ENCODE measurements at places on chromosomes 7 and 10.

GRCh38 chr7:67593794-67594193, 597.2 kb downstream of the TYW1 start:
- no peak for DNase-seq

- no peak for DNase-seq
These were observed 616.3 kb upstream of the IGFBP3 start for GRCh38 chr7:46537191-46537905.

DNA sequence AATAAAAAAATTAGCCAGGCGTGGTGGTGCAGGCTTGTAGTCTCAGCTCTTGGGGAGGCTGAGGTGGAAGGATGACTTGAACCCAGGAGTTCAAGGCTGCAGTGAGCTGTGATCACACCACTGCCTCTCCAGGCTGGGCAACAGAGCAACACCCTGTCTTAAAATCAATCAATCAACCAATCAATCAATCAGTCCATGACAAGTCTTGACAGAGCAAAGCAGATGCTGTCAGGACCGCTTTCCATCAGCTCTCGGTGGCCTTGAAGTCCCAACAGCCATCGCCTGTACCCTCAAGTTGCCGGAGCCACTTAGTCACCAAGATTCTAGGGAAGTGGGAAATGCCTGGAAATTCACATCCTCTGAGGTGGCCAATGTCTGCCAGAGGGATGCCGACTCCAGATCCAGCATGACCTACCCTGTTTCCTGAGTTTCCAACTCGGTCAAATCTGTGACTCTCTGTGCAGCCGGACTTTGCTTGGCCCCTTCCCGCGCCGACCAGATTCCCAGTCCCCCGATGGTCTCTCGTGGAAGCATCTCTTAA, 871 bp upstream of the CCL24 start:
- DNase-seq = no peak

- no peak for DNase-seq
These were observed 976 bp upstream of the H2BK1 start for GRCh38 chr7:151211155-151211772.

DNA sequence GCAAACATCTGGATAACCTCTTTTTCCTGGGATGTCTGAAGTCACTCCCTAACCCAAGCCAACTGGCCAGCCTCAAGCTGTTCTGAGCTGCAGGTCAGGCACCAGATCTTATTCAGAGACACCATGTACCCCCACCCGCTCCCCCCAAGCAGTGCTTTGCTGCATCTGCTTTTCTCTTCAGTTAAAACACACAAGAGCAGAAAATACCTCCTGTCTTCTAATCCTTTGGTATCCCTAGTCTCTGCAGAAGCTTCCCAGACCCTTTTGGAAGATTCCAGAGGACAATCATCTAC, 3.0 kb downstream of the ZNF488 start:
- DNase-seq = no peak

GRCh38 chr7:28348636-28349035, 63.7 kb upstream of the CREB5 start:
- no peak for DNase-seq

DNA sequence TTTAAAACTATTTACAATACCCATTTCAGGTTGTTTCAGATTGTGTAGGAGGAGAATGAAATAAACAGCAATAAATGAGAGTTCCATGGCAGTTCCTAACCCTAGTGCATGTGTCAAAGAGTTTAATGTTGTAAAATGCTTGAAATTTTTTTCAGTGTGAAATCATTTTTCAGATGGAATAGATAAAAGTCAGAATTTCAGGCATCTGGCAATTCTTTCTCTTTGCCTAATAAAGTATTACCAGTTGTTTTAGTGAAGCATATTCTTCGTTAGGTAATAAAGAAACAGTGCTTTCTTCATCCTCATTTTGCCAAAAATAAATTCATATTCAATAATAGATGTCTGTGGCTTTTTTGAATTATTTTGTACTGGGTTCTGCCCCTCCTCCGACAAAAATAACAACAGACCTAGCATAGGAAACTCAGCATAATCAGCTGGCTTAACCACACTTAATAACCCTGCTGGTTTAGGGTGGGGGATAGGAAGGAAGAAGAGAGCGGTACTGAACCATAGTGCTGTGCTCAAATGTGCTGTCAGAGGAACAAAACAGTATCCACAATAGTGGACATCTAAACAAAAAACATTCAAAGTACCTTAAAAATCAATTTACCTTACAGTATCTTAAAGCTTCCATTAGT, 39.1 kb downstream of the MINDY3 start:
- DNase-seq = no peak

- DNase-seq = peak; percentile 27
These were observed 65.6 kb upstream of the PDGFA start for GRCh38 chr7:585229-585711.

GRCh38 chr7:128045766-128046165, 14.5 kb upstream of the LRRC4 start:
- no peak for DNase-seq

GRCh38 chr10:119677904-119678755, 26.9 kb downstream of the BAG3 start:
- DNase-seq = no peak

DNA sequence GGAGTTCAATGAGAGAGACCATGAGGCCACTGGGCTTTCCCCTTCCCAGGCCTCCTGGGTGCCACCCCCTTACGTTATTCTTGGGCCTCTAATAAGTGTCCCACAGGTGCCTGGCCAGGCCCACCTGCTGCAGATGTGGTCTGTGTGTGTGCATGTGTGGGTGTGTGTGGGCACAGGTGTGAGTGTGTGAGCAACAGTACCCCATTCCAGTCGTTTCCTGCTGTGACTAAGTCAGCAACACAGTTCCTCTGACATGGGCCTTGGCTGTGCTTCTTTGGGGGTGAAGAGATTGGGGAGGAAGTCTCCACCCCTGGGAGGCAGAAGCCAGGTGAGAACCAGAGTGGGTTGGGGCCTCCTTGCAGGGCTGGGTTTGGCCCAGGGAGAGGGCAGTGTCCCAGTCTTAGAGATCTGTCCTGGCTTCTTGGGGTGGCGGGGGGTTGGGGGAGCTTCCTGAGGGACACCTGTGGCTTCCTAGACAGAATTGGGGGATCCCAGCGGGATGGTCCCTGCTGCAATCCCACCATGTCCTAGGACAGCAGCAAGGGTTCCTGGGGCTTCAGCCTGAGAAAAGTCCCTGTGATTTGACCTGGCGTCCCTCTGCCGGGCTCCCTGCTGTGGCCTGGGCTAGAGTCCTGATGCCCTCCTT, 4.1 kb upstream of the PILRB start:
- DNase-seq = peak; percentile 51

GRCh38 chr7:115748123-115748738, 282.3 kb downstream of the TFEC start:
- peak; percentile 22 for DNase-seq

DNA sequence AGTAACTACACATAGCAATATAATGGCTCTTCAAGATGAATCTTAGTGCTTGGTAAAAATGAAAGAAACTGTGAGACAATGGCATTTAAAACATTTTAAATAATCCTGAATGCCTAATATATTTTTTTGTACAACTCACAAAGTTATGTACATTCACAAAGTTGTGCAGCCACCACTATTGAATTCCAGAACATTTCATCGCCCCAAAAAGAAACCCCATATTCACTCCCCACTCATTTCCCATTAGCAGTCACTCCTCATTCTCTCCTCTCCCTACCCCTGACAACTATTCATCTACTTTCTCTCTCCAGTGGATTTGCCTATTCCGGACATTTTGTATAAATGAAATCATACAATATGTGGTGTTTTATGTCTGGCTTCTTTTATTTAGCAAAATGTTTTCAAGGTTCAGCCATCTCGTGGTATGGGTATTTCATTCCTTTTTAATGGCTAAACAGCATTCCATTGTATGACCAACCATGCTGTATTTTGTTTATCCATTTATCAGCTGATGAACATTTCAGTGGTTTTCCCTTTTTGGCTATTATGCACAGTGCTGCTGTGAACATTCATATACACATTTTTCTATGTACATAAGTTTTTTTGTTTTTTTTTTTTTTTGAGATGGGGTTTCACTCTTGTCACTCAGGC, 34.7 kb downstream of the ENTPD7 start:
- DNase-seq = no peak

DNA sequence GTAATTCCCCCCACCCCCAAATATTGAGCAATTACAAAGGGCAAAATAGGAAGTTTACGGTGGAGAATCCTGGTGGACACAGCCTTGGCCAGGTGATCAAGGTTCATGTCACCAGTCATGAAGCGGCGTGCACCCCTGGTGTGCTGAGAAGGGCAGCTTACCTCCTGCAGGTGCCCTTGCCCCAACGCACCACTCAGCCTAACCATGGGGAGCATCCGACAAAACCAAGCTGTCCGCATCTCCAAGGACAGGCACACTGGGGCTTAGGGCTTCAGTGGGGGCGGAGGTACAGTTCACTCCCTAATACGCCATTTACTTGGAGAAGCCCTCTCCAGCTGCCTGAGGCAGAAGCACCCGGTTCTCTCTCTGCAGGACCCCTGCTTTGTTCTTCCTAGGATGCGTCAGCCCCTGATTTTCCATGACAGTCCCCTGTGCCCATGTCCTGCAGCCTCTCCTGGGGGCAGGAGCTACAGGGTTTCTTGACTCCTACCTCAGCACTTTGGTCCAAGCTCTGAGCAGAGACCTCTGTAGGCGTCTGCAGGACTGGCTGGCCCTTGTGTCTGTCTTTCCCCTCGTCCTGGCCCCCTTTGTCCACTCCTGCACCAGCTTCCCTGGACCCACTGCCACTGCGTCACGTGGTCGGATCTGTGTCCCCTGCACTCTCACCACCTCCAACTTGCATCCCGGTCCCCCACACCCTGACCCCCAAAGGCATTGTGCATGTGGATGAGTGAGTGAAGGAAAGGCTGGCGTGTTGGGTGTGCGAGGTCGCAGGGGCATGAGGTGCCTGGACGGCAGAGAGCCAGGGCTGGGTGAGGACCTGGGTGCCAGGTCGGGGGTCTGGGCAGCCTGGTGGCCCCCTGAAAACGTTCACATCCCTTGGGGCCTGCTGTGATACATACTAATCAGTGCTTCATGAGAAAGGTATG, 113.7 kb downstream of the LHPP start:
- no peak for DNase-seq

GRCh38 chr10:124344931-124345330, 73.8 kb downstream of the OAT start:
- DNase-seq = no peak

GRCh38 chr7:28395404-28395803, 16.9 kb upstream of the CREB5 start:
- DNase-seq = no peak

DNA sequence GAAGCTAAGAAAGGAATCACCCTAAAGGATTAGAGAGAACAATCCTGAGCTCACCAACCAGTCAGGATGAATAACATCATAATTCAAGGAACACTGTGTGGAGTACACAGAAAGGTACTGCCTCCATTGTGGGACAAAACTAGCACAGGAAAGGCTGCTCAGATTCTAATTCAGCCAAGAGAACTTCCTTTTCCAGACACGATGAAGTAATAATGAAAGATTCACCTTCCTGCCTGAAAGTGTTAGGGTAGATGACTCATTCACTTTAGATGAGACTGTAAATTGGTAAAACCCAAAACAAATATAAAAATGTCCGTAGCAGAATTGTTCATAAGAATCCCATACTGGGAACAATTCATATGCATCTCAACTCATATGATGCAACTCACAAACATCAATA, 167.2 kb downstream of the CDC14C start:
- no peak for DNase-seq

GRCh38 chr10:28892818-28893547, 215.7 kb downstream of the BAMBI start:
- DNase-seq = no peak

DNA sequence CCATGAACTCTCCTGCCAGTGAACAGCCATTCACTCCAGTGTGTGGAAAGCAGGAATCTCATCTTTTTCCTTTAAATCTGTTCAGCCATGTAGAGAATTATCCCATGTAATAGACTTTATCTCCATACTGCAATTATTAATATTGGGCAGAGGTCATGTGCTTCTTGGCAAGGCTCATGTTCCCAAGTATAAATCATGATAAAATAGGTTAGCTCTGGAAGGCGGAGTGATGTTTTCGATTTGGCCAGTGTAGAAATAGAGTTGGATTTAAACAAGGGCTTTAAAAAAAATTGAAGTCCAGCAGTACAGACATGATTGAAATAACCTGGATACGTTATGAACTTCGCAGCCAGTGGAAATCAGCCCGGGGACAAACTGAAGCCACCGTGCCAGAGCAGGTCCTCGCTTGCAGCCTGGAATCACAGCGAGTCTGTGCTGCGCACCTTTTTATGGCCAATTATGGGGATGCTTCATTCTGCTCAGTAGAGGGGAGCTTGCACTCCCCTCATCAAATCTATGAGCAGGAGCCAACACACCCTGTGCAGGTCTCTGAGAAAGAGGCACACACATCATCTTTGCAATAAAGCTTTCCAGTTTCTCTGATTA, 654.0 kb upstream of the MKI67 start:
- no peak for DNase-seq

- DNase-seq = no peak
These were observed 749.4 kb downstream of the AUTS2 start for GRCh38 chr7:70347463-70348254.

DNA sequence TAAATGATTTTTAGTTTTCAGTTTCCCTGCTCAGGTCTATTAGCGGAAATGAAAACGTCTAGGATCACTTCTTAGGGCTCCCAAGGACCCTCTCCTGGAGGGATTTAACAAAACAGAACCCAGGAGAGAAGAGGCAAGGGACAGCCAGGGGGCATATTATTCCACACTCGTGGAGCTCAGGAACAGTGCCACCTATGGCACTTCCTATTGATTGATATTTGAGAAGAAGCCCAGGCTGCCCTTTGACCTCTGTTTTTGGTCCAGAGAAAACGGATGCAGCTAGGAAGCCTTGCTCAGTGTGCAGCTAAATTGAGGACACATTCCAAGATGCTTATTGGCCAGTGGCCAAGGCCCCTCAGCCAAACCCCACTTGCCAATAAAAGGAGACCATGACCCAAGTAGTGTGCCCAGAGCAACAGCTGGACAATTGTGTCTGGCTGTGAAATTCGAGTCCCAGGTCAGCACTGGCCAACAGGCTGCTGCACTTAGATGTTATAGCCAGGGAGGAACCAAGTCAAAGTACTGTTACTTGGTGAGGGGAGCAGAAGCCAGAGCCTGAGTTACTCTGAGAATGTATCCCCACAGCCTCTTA, 24.0 kb upstream of the GPNMB start:
- DNase-seq = no peak

DNA sequence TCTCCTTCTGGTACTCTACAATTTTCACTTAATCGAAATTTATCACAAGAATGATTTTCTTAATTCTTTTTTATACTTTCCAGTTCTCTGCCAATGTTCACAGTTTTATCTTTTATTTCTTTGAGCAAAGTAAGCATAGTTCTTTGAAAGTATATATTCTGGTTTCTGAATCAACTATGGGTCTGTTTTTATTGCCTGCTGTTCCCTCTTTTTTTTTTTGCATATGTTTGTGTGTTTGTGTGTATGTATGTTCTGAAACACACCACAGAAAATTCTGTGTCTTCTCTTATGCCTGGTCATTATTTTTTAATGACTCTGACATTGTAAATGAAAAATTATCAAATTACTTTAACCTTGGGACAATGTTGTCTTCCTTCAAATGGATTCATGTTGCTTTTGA, 15.9 kb upstream of the TMEM273 start:
- no peak for DNase-seq
